ENCODE measurements at places on chromosomes 5 and 9.

- no peak for DNase-seq
Measured at GRCh38 chr5:142974409-142974808, 204.2 kb downstream of the ARHGAP26 start.

DNA sequence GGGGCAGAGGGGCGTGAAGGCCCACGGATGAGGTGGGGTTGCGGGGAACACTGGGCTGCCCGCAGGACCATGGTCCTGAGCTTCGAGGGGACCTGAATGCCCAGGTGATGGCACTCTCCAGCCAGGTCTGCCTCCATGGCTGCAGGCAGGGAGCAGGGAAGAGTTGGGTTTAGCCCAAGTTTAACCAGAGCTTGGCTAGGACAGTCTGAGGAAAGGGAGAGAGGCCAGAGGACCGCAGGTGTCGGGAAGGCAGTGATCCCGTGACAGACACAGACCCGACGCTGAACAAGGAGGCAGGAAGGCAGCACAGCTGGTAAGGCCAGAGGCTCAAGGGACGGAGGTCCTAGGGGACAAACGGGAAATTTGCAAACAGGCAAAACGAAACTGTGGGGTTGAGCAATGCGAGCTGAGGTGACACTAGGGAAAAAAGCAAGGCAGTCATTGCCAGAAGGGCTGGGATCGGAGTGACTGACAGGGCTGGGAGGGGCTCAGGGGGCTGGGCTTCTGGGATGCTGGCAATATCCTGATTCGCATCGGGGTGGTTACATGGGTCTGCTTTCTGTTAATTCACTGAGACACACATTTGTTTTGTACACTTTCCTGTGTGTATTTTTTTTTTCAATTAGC, 25.0 kb downstream of the ARPC5L start:
- no peak for DNase-seq

DNA sequence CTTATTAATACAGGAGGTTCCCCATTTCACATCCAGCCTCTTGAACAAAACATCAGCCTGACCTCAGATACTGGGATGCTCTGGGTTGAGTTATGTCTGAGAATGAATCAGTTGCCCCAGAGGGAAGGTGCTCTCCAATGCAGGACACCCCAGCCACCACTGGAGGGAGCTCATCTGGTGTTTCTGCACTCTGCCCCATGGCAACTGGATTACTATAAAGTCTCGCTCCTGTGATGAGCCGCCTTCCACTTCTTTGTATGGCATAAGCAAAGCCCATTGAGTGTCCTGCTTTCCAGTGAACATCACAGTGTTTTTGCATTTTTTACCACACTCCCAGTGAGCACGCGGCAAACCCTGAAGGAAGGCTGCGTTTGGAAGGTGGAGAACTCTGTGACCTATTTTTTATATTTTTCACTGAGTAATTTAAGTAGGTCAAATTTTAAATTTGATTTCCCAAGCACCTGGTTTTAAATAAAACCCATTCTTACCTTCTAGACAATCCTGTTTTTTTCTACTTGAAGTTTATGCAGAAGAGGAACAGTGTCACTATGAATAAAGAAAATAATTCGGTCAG, 176.9 kb upstream of the WWC1 start:
- DNase-seq: peak; percentile 32

DNA sequence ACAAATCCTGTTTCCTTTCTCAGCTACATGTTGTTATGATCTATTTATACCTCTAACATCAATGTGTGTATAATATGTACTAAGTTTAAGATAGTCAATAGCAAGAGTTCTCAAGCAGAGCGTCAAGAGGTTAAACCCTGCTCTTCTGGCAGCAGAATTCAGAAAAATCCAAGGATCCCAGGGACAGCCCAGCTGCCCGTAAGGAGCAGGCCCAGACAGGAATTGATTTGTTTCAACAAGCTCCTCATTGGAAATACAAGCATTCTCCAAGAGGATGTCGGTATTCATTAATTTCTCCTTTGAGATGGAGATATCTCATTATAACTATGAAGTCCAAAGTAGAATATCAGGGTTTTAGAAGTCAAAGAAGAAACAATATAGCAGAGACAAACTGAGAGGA, 14.9 kb downstream of the EFNA5 start:
- no peak for DNase-seq

DNA sequence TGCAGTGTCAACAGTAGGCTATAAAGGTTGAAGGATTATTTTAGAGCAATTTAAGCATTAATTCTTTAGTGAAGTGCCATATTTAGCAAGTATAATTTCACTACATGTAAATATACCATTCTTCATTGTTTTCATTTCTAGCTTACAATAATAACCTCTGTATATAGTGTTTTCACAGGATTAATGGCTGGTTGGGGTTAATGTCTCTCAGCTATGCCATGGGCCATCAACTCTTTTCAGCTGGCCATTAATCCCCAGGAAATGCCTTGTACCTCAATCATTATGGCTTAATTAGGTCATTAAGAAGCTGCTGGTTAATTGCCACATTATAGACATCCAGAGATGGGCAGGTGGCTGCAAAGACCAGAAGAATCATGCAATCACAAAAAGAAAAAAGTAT, 715.1 kb downstream of the MAT2B start:
- DNase-seq: no peak

GRCh38 chr9:133144904-133145851, 18.5 kb downstream of the GBGT1 start:
- no peak for DNase-seq

- no peak for DNase-seq
Measured at GRCh38 chr5:174413567-174414314, 310.6 kb upstream of the MSX2 start.

- DNase-seq: no peak
Measured at GRCh38 chr5:143976055-143976454, 164.1 kb downstream of the HMHB1 start.

DNA sequence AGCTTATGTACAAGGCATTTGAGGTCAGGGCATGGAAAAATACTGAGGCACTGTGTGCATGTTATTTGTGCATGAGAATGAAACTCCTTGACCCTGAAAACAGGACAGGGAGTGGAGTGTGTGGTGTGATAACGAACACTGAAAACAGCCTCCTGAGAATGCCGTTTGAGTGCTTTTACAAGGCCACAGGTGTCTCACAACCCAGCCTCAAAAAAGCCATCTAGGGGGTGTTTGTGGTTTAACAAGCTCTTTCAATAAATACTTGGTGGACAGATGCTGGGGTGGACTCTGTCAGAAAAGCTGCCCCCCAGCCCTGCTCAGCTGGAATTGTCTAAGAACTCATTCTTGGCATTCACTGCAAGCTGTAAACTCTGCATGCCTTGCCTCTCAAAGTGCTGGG, 94.0 kb upstream of the SLC25A48 start:
- DNase-seq: no peak

GRCh38 chr5:149206524-149207141, 65.0 kb upstream of the AFAP1L1 start:
- DNase-seq: no peak

- DNase-seq: no peak
Measured at GRCh38 chr9:135074354-135075233, 12.9 kb upstream of the OLFM1 start.

DNA sequence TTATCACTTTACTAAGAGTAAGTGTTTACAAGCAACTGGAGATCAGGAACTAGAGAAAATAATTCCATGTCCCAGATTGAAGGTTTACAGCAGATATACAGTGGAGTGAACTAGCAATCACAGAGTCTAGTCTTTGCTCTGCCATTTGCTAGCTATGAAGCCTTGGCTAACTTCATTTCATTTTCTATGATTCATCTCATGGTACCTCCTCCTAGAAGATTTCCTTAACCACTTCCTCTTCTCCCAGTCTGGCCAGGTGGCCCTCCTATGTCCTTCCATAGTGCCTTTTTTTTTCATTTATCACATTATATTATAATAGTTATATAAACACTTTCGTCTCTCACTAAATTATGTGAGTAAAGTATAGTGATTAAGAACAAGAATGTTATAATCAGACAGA, 52.1 kb downstream of the GRIA1 start:
- DNase-seq: no peak

DNA sequence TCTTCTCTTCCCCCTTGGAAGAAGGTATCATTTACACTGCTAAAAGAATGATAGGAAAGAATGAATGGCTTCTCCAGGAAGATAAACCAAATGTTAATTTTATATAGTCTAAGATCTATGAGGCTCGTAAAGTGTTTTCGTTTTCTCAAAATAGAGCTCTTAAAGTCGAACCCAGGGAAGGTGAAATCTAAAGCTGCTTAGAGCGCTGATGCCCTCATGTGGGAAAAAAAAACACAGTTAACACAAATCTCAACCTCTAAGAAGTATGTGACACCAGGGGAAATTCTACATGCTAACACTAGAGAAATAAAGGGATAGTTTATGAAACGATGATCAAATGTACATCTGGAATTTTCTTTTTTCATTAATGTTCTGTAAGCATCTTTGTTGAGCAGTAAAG, 257.9 kb downstream of the RASEF start:
- no peak for DNase-seq

GRCh38 chr9:135442075-135442474, 37.5 kb upstream of the PPP1R26 start:
- no peak for DNase-seq

DNA sequence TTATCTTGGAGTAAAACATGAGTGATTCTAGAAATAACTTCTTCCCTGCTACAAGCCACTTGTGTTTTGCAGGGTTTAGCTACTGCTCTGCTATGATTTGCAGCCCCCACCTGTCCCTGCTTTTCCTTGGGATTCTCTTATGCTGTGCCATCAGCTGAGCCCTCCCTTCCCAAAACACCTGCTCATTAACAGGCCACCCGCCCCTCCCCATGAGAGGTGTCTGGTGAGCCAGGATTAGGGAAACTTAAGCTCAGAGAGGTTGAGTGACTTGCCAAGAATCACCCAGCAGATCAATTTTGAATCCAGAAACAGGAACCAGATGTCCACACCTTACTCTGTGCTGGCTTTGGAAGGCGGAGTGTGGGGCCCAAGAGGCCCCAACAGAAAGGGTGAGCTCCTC, 111.7 kb upstream of the CXCL14 start:
- DNase-seq: no peak

DNA sequence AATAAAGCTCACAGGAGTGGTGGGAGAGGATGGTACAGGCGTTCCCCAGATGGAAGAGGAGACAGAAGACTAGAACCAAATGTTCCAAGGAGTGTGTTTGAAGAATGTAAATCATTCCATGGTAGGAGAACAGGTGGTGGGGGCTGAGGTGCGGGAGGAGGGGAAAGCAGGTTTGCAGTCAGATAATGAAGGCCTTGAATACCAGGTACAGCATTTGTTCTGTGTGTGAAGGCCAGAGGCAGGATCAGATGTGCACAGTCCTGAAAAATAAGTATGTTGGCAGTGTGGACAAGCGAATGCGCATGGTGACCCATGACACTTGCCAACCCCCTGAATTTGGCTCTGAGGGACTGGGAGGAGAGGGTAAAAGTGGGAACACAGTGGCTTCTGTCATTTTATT, 59.9 kb upstream of the ALDH1B1 start:
- no peak for DNase-seq

- no peak for DNase-seq
Measured at GRCh38 chr9:6646293-6646636, 736 bp upstream of the GLDC start.

DNA sequence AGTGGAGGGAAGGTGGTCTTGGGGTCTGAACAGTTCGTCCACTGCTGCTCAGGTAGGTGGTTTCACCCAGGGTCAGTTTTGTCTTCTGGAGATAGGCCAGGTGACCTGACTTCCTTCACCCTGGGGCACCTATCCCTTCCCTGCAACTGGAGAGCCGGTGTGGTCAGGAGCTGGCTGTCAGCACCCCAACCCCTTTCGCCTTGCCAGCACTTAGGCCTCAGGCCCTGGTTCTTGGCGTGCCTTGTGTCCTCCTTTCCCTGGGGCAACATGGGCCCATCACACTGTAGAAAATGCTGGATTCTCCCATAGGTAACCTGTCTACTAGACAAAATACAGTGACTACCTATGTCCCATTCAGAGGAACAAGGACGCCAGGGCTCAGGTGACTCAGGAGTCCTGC, 13.1 kb downstream of the PROP1 start:
- DNase-seq: no peak

Measured in hematopoietic multipotent progenitor cell treated with erythropoietin and hydrocortisone succinate and interleukin-3 and kit ligand, for 8 days (in vitro differentiated cells).